ENCODE measurements at places on chromosomes 2 and 18.

DNA sequence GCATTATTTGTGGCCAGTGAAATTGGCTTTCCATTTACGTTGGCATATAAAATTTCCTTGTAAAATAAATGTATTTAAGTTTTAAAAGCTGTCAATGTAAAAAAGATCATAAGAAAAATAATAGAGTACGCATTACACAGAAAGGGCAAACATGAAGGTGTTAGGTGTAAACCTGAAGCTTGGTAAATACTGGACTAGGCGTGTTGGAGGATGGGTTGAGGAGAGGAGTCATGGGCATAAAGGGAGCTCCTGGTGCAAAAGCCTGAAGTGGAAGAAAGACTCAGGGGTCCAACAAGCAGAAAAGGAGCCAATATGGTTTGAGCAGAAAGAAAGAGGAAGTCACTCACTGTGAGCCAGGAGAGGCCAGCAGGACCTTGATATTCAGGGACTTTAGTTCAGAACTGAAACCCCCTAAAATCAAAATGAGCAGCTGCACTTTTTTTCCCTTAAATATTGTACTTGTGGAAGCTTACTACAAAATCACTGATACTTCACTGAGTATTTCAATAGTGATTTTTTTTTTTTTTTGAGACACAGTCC, 24.4 kb downstream of the SP5 start:
- DNase-seq = no peak

DNA sequence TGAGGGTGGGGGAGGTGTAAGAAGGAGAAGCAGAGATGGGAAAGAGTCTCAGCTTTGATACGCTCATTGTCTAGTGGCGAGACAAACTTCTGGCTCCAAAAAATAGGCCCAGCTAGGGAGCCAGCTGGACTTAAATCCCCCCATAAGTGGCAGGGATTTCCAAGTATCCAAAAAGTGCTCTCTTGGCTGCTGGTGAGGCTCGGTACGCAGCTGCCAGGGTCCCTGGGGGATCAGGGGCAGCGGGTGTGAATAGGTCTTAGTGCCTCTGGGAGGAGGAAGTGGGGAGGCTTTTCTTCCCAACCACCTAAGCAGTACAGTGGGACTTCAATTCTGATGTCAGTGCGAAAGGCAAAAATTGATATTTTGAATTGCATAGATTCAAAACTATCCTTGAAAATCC, 73.5 kb downstream of the ALK start:
- no peak for DNase-seq

- no peak for DNase-seq
Measured at GRCh38 chr18:13628211-13628610, 98.1 kb downstream of the FAM210A start.

DNA sequence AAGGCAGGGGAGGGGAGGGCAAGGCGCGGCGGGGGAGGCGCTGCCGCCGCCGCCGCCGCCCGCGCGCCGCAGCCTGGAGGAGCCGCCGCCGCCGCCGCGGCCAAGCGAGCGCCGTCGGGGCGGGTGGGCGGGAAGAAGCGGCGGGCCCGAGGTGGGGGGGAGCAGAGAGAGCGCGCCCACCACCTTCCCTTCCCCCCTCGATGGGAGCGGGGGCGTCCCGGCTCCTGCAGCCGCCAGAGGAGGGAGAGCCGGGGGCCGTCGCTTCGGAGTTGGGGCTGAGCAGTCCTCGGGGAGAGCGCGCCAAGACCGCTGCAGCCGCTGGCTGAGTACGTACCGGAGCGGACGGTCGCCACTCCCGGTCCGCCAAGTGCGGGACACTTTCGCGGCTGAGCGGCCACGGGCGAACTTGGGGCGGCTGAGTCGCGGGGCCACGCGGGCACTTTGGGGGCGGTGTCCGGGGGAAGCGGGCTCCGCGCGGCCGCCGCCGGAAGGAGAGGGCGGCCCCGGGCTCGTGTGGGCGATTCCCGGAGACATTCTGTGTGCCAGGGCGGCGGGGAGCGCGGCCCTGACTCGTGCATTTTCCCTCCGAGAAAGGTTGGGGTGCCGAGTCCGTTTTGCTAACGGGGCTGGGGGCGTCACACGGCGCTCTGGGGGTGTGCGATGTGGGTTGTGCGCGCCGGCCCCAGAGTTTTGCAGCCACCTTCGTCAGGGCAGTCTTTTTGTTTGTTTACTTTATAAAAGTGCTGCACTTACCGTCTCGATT, at the start of gene NAB1:
Gene NAB1, plus strand, starts transcription at position 49 of the 763 bp plus-strand sequence. CDS start 10,094 bp downstream, outside the sequence.
- DNase-seq = peak; percentile 28

- DNase-seq = no peak
Measured at GRCh38 chr2:189798312-189799029, 14.2 kb downstream of the PMS1 start.

DNA sequence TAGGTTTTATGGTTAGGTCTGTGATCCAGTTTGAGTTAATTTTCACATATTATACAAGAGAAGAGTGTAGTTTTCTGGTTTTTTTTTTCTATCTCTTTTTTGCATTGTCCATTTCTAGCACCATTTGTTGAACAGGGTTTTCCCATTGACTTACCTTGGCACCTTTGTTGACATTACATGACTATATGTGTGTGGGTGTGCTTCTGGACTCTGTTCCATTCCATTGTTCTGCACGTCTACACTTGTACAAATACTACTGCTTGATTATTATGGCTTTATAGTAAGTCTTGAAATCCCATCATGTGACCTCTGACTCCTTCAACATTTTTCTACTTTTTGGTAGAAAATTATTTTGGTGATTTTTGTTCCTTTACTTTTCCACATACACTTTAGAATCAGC, 38.7 kb downstream of the UBE2F start:
- DNase-seq = no peak

DNA sequence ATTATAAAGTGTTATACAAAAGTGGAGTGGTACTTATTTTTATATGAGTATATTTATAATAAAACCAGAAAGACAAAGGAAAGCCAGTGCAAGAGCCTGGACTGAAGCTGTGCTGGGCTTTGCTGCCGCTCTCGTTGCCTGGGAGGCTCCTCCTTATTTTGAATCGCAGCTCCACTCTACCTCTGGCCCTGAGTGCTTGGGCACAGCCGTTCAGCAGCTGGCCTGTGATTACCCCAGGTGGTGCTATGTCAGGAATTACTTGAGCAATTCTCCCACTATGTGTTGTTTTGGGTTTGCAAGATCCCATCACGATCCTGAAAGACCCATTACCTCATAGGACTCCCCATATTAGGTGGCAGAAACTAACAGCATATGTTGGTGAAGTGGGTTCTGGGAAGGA, 53.0 kb upstream of the LCLAT1 start:
- no peak for DNase-seq

DNA sequence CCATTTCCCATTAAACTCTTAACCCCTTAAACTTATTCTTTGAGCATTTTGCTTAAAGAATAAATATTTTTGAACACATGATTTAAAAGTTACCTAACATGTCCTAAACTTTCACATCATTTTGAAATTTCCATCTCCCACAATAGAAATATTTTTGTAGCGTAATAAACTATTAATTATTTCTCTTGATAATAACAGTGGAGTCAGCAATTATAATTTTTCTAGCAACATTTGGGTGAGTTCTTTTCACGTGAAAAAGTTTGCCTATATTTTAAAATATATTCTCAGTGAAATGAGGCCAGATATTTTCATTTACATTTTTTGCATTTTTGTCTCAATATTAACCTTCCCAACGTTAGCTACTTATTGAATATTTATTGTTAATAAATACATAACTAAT, 320.4 kb upstream of the CRIM1 start:
- DNase-seq = no peak

- no peak for DNase-seq
Measured at GRCh38 chr18:77635451-77635850, 385.8 kb downstream of the GALR1 start.

- no peak for DNase-seq
Measured at GRCh38 chr2:18047896-18048657, 169.6 kb downstream of the KCNS3 start.

DNA sequence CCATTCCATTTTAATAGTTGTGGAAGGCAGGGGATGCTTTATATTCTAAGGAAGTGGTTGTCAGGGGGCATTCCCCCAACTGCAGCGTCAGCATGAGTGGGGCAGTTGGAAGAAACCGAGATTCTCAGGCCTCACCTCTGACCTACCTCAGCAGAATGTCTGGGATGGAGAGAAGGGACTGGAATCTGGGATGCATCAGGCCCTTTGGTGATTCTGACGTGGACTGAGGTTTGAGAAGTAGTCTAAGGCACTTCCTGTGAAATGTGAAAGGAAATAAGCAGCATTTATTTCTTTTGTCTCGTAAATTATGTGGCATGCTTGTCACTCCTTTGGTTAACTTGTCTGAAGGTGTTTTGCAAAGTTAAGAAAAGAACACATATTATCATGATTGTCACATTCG, 540.7 kb upstream of the NETO1 start:
- no peak for DNase-seq

- DNase-seq = no peak
Measured at GRCh38 chr2:211860224-211860623, 678.4 kb downstream of the ERBB4 start.

GRCh38 chr2:166784296-166784946, 103.9 kb upstream of the XIRP2 start:
- DNase-seq = no peak

GRCh38 chr18:68699043-68699442, 15.9 kb downstream of the TMX3 start:
- DNase-seq = no peak

DNA sequence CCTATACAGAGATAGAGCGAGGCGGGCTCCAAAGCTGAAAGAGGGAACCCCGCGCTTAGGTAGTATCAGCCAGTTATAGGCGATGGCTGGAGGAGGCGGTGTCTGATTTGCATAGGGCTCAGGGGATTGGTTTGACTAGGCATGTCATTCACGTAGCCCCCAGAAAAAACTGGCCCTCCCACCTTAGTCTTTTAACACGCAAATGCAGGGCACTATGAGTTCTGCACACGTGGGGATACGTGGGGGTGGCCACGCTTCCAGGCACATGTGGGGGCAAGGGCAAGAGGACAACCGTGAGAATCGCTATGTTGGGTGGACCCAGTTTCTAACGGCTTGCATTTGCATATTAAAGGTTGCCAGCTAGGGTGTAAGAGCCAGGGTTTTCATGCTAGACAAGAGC, 56.7 kb upstream of the MSTN start:
- DNase-seq = peak; percentile 47

- no peak for DNase-seq
Measured at GRCh38 chr18:21453511-21453901, 147.0 kb downstream of the ESCO1 start.

GRCh38 chr2:207734264-207734635, 22.8 kb downstream of the CCNYL1 start:
- no peak for DNase-seq

Data from T-cell (primary cell).